ENCODE measurements at places on chromosomes 2 and 18.

DNA sequence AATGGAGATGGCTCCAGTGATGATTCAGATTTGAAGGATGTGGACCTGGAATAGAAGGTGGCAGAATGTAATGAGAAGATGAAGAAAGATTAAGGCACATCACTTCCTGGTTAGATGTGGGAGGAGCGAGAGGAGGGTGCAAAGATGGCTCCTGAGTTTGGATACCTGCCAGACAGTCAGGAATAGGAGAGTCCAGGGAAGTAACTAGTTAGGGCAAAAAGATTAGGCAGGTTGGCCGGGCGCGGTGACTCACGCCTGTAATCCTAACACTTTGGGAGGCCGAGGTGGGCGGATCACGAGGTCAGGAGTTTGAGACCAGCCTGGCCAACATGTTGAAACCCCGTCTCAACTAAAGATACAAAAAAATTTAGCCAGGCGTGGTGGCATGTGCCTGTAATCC is 5.6 kb downstream of the C2orf74 start:
- DNase-seq = no peak

- DNase-seq = no peak
Observed at GRCh38 chr18:9808295-9809241, 77.2 kb upstream of the TXNDC2 start.

DNA sequence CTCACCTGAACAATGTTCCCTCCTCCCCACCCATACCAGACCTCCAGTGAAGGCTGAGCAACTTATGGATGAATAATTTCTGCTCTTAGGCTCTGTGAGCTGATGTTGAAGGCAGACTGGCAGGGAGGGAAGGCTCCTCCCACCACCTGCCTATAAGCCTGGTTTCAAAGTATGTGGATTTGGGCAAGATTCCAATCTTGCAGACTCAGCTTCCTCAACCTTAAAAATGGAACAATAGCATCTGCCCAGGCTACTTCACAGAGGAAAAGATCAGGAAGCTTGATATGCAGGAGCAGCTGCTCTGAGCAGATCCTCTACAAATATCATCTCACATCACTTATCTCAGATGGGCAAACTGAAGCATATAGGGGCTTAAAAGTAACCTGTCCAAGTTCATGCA is 112.2 kb downstream of the ZFP36L2 start:
- peak; percentile 33 for DNase-seq

GRCh38 chr2:176817061-176817565 is 395.5 kb upstream of the HNRNPA3 start:
- DNase-seq = no peak

- no peak for DNase-seq
Observed at GRCh38 chr2:145777914-145778313, 1258.0 kb upstream of the ZEB2 start.

- no peak for DNase-seq
Observed at GRCh38 chr18:13930964-13931363, 15.6 kb upstream of the MC2R start.

DNA sequence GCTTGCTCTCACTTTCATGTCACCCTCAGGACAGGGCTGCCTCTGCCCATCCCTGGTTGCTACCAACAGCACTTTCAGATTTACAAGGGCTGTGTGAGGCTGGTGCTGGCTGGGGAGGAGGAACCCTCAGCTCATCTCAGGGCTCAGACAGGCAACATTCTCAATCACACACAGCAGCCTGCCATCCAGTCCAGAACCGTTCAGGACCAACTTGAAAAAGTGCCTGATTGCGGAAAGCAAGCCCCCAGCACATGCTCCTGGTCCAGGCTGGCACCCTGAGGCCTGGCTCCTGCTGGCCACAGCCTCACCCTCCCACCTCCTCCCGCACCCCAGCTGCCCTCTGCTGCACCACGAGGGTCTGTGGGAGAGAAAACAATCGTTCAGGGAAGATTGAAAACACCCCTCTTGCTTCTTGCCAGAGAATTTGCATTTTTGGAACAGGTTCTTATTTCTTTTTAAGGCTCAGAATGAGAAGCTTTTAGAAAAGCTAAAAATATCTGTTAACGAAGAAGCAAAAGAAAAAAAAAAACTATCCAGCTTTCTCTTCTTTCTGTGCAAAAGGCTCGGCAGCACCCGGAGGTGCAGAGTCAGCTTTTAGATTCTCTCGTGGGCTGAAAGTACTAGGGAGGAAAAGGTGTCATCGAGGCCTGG is 403.8 kb upstream of the ID2 start:
- DNase-seq = no peak

DNA sequence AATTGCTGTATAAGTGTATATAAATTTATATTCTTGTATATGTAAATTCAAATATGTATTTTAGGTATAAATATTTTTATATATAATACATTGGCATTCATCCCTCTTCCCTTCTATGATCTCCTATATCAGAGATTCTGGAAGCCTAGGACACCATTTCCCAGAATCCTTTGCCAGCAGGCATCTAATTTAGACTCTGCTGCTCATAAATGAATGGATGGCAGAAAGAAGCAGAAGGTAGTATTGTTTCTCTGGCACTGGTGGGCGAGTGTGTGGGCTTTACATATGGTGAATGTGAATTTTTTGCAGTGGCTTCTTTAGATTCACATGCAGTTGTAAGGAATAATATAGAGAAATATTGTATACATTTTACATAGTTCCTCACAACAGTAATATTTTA is 215.2 kb upstream of the THSD7B start:
- no peak for DNase-seq

All from Kasumi-1 (cell line).